EH (cell line): ENCODE measurements at places on chromosomes 7 and 10.

GRCh38 chr7:79512261-79512660 is 58.8 kb upstream of the MAGI2 start:
- DNase-seq: peak; percentile 27

DNA sequence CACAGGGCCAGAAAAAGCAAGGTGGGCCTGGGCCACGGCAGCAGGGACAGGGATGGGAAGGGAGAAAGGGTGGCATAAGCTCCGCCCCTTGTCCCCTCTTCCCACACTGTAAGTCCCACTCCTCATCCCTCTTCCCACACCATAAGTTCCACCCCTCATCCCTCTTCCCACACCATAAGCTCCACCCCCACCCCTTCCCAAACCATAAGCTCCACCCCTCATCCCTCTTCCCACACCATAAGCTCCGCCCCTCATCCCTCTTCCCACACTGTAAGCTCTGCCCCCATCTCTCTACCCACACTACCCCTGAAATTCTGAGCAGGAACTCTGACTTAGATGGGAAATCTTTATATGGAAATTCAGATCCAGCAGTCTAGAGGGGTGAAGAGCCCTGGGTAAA is 55.7 kb downstream of the HSPA12A start:
- DNase-seq: no peak

- DNase-seq: peak; percentile 7
Measured at GRCh38 chr7:147298611-147299043, 1182.0 kb downstream of the CNTNAP2 start.

GRCh38 chr7:90276033-90276728 is 31.2 kb downstream of the CFAP69 start:
- DNase-seq: no peak

GRCh38 chr10:93198401-93199131 is 124.9 kb downstream of the CYP26A1 start:
- no peak for DNase-seq
